ENCODE measurements at places on chromosomes 4 and X.

DNA sequence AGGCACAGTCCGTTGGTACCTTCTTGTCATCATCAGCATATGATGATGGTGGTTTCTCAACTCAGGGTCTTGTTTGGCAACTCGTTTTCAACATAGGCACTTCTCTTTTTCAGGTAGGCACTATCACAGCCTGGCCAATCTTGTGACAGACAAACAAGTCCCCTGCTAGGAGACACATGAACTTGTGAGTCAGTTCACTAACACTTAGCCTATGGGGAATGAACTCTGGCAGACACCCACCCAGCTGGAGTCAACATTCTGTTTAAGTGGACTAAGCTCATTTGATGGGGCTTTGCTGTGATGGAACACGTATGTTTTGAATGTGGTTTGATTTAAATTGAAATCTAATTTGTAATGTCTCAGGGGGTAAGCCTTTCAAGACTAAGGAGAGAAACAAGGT is 100.7 kb upstream of the MAMLD1 start:
- DNase-seq, result no peak

- no peak for DNase-seq
Observed at GRCh38 chrX:112766774-112767173, 73.9 kb downstream of the AMOT start.

GRCh38 chr4:126766241-126766640 is 866.5 kb upstream of the INTU start:
- peak; percentile 62 for DNase-seq

DNA sequence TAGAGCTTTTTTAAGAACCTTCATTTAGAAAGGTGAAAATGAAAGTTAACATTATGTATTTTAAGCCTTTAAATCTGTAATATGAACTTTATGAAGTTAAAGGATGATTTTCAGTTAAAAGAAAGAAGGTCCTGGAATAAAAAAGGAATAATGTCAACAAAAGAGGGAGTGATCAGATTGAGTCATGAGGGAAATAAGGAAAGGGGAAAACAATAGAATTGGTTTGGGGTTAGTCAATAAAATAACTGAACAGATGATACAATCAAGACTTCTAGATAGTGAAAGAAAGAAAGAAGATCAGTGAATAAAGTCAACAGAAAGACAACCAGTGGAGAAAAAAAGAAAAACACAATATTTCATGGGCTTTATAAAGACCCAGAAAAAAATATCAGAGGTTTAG is 291.6 kb upstream of the ARSJ start:
- no peak for DNase-seq

DNA sequence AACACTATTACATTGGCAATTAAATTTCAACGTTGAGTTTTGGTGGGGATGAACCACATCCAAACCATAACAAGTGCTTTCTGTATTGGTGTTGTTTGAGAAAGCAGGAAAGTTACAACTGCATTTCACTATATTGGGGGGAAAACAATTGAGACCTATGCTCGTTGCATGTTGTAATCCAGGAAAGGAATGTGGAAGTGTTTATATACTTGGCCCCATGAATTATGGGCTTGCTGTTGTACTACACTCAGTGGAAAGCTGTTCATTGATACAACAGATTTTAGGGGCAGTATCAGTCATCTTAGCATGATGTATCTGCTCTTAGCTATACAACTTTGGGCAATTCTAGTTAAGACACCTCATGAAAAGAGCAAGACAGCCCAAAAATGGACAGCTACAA is 52.4 kb downstream of the KLHL5 start:
- DNase-seq, result no peak

- peak; percentile 55 for DNase-seq
Observed at GRCh38 chrX:153773218-153773611, 7.6 kb upstream of the SRPK3 start.

- DNase-seq, result peak; percentile 46
Observed at GRCh38 chr4:6002492-6002833, 15.8 kb downstream of the C4orf50 start.

GRCh38 chrX:13694983-13695382 is 6.1 kb downstream of the RAB9A start:
- DNase-seq, result no peak

DNA sequence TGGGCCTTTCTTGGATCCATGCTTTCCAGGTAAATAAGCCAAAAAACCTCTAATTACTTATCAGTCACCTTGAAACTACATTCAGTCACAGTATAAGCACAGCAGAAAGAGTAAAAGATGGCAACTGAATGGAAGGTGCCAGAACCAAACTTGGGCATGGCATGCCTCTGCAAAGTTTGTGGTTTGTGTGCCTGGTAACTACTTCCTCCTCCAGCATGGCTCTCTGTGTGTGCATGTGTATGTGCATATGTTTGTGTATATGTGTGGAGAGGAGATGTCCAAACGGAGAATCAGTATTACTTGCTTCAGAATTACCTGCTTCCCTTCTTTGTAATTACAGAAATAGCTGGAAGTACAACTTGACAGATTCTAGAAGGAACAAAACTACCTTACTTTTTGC is 67.5 kb downstream of the AGTR2 start:
- no peak for DNase-seq

GRCh38 chrX:7109049-7109531 is 38.4 kb upstream of the STS start:
- DNase-seq, result no peak

DNA sequence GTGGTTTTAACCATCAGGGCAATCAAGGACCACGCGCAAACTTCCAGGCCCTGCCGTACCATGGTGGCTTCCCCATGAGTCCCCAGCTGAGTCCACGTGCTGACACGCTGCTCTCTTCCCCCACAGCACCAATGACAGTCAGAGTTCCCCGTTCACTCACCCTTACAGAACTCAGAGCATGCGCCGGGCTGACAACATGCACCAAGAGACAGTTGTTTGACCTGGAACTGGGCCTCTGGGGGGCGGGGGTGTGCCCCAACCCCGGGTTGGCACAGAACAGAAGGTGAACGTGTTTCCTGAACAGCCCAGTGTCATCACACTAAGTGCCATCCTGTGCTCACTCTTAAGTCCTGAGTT is 29.4 kb downstream of the IRF2 start:
- DNase-seq, result no peak

DNA sequence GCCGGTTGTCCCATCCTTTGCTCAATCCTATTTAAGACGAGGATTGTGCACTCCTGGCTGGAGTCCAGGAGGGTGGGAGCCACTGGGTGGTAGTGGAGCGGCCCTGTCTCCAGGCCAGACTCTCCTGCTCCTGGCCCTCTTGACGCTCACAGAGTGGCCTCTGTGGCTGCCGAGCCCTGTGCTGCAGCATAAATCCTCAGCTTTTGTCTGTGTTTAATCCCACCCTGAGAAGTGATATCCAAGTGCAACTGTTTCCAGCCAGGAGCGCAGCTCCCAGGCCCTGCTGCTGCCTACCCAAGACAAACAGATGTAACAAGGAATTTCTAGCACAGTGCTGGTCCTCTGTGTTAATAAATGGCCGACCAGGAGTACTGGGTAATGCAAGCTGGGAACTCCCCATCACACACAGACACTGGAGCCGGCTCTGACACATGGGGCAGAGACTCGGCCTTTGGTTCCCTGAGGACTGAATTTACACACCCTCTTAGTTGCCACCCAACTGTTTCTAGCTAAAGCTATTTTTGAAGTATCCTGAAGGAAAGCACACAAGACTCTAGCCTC is 85.3 kb downstream of the GATB start:
- DNase-seq, result no peak

- no peak for DNase-seq
Observed at GRCh38 chr4:133641191-133641590, 492.1 kb downstream of the PCDH10 start.

DNA sequence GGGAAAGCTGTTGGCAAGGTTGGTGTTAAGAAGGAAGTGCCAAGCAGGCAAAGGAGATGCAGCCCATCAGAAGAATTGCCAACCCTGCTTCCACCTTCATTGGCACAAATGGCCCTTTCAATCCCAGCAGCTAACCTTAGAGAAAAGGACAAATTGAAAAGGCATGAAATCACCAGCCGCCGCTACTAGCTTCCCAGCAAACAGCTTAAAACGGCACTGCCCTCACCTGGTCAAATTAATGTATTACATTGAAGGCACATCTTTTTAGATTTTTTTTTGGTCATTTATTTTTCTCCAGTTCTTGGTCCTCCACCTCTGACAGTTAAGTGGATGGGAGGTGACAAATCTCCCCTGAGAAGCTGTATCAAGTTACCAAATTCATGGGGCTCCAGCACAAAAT is 51.0 kb upstream of the NHSL2 start:
- no peak for DNase-seq

DNA sequence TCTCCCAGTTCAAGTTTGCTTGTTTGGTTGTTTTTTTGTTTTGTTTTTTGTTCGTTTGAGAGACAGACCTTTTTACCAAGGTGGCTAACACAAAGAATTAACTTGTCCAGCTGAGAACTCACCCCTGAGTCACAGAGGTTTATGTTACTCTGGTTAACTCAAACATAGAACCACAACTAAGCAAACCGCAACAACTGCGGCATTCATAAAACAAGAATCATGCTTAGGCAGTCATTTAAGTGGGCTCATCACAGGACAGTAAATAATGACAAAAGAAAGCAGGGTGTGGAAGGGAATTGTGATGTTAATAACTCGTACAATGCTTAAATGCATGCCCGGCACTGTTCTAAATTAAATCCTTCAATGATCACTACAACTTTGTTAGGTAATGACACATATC is 24.7 kb upstream of the IL13RA1 start:
- no peak for DNase-seq

DNA sequence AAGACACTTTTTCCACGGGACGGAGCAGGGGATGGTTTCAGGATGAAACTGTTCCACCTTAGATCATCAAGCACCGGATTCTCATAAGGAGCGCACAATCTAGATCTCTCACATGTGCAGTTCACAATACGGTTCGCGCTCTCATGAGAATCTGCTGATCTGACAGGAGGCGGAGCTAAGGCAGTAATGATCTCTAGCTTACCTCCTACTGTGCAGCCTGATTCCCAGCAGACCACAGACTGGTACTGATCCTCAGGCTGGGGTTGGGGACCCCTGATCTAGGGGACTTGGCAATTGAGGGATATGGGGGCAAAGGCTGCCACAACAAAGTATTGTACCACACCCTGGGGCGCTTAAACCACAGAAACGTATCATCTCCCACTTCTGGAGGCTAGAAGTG is 25.7 kb downstream of the ZNF185 start:
- no peak for DNase-seq

GRCh38 chrX:6228720-6229119 is at the start of gene NLGN4X:
Gene NLGN4X (minus strand): TSS chrX:6228867. CDS start chrX:6151466, 77,401 bp downstream.
- DNase-seq, result no peak
